ENCODE measurements at places on chromosomes 2 and 18. TPM values are rescaled to one million over a fixed set of nuclear protein-coding genes. Genes with fewer than 3 reads are reported as not detected.

SPAST gene
- total RNA-seq, result 7.4 TPM

CHRND gene
- total RNA-seq, result not detected

CFC1 gene
- total RNA-seq, result not detected

GPC1 gene
- 0.98 TPM for total RNA-seq

VWA3B gene
- not detected for total RNA-seq

CARF gene
- total RNA-seq, result 9.0 TPM

CD207 gene
- 0.25 TPM for total RNA-seq

FAM237A gene
- not detected for total RNA-seq

FLACC1 gene
- total RNA-seq, result 4.8 TPM

MLPH gene
- total RNA-seq, result not detected

- no peak overlapping the region for H3K4me3 ChIP-seq
- H3K36me3 ChIP-seq, result peaks cover 61% of the 10 kb centered on the region
- H3K27me3 ChIP-seq, result no peaks in the 10 kb centered on the region
- no peak overlapping the region for H3K27ac ChIP-seq
These were observed 32.3 kb downstream of the DNMT3A start for GRCh38 chr2:25309402-25309801.

DNA sequence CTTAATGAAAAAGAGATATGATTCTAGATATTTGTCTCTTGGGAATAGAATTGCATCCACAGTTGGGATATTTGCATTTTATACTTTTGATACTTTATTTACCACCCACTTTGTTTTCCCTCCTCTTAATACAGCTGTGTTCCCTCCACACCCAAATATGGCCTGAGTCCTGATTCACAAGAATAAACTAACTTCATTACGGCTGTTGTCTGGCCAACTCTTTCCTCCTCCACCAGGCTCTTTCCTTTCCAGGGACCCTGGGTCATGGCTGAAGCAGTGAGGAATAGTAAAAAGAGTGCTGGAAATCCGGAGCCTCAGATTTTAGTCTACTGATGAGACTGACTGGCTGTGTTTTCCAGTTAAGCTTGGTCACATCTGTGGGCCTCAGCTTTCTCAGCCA is 48.4 kb upstream of the STAM2 start:
- no peaks in the 10 kb centered on the region for H3K36me3 ChIP-seq
- no peak overlapping the region for H3K4me3 ChIP-seq
- DNase-seq, result no peak
- no peak overlapping the region for H3K27ac ChIP-seq
- H3K27me3 ChIP-seq, result no peaks in the 10 kb centered on the region
- H3K4me1 ChIP-seq, result no peaks in the 10 kb centered on the region

- H3K4me1 ChIP-seq, result no peaks in the 10 kb centered on the region
- H3K27me3 ChIP-seq, result no peaks in the 10 kb centered on the region
- H3K36me3 ChIP-seq, result peaks cover 29% of the 10 kb centered on the region
These were observed 58.6 kb downstream of the ALMS1 start for GRCh38 chr2:73444202-73444601.

DNA sequence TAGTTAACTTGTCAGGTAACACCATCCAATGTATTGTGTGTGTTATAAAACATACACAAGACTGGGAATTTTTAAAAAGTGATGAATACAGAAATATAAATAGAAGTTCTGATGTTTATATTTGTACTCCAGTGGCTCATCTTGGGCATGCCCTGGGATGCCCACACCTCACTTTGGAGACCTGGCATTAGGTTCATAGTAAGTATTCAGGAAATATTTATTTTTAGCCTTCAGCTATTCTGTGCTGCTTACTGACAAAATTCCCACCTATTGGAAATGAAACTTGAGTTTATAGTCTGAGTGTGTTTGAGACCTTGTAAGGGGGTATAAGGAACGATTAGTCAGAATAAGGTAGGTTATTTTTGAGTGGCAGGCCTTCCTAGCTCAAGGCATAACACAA is 67.5 kb downstream of the MYO1B start:
- no peak overlapping the region for H3K4me3 ChIP-seq
- H3K27ac ChIP-seq, result no peak overlapping the region
- H3K4me1 ChIP-seq, result no peaks in the 10 kb centered on the region
- H3K27me3 ChIP-seq, result no peaks in the 10 kb centered on the region

GRCh38 chr2:26035090-26035743 is 1.3 kb downstream of the RAB10 start:
- H3K4me1 ChIP-seq, result peaks cover 46% of the 10 kb centered on the region
- peak overlapping the region; percentile 78 for H3K4me3 ChIP-seq
- DNase-seq, result no peak
- H3K27me3 ChIP-seq, result no peaks in the 10 kb centered on the region
- H3K27ac ChIP-seq, result no peak overlapping the region

DNA sequence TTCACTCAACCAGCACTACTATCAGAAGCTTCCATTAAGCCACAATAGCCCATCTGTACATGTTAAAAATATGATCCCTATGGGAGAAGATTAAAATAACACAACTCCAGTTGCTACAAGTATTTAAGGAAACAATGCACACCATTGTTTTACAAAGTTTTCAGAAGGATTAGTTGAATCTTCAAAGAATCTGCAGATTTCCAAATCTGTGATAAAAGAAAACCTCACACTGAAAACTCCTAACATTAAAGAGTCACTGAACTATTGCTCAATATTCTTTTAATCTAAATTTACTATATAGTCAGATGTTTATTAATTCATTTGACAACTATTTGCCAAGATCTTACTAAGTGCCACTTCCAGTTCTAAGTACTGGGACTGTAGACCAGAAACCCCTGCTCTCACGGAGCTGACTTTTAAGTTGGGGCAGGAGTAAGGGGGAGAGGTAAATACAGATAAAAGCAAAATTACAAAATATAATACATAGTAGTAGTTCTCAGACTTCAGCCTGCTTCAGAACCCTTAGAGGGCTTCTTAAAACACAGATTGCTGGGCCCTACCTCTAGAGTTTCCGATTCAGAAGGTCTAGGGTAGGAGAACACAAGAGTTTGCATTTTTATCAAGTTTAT is 94.4 kb downstream of the STK39 start:
- DNase-seq, result no peak
- H3K4me1 ChIP-seq, result no peaks in the 10 kb centered on the region
- no peaks in the 10 kb centered on the region for H3K27me3 ChIP-seq
- no peak overlapping the region for H3K27ac ChIP-seq
- H3K36me3 ChIP-seq, result peaks cover 18% of the 10 kb centered on the region

DNA sequence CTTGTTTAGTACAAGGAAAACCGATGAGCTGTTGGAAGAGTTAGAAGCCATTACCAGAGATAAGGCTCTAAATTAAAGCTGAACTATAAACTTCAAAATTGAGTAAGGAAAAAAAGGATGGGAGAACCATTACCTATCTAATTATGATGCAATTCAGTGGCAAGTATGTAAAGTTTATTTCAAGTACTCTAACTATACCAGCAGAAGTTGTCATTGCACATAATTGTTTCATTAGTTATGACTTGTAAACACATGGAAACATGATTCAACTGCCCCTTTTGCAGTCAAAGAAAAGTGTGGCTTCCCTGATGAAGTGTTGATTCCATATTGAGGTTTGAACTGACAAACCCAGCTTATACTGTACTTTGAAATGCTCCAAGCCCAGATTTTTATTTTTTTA is 324.1 kb upstream of the KCNJ3 start:
- no peaks in the 10 kb centered on the region for H3K36me3 ChIP-seq
- no peak overlapping the region for H3K27ac ChIP-seq
- H3K4me3 ChIP-seq, result no peak overlapping the region
- no peaks in the 10 kb centered on the region for H3K27me3 ChIP-seq

DNA sequence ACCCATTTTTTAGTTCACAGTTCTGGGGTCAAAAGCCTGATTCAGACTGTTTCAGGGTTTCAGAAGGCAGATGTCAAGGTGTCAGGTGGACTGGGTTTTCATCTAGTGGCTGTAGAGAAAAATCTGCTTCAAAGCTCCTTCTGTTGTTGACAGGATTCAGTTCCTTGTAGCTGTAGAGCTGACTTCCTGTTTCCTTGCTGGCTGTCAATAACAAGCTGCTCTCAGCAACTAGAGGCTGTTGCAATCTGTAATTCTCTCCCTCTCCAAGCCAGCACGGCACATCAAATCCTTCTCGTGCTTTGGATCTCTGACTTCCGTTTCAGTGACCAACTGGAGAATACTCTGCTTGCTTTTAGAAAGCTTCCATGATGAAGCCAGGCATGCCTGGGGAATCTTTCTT is 179.4 kb downstream of the DOK6 start:
- peaks cover 10% of the 10 kb centered on the region for H3K4me1 ChIP-seq
- DNase-seq, result no peak
- H3K4me3 ChIP-seq, result peak overlapping the region; percentile 28
- peak overlapping the region; percentile 13 for H3K27ac ChIP-seq
- H3K27me3 ChIP-seq, result no peaks in the 10 kb centered on the region

DNA sequence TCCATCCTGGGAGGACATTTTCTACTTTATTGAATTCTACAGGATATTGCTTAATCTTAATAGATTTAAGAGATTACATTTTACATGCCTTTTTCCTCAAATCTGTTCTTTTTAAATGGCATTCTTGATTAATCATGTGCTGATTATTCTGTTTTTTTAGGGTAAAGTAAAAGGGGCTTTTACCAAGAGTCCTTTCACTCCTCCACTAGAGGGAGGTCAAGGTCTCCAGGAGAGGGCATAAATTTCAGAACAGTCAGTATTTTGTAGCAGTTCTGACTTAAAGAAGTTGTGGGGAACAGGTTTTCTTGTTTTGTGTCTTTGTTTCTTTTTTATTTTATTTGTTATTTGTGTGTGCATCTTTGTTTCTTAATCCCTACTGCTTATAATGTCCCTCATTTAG is 25.4 kb downstream of the WDR75 start:
- H3K27me3 ChIP-seq, result no peaks in the 10 kb centered on the region
- H3K27ac ChIP-seq, result no peak overlapping the region
- no peak overlapping the region for H3K4me3 ChIP-seq
- no peak for DNase-seq
- peaks cover 98% of the 10 kb centered on the region for H3K36me3 ChIP-seq
- H3K4me1 ChIP-seq, result no peaks in the 10 kb centered on the region

DNA sequence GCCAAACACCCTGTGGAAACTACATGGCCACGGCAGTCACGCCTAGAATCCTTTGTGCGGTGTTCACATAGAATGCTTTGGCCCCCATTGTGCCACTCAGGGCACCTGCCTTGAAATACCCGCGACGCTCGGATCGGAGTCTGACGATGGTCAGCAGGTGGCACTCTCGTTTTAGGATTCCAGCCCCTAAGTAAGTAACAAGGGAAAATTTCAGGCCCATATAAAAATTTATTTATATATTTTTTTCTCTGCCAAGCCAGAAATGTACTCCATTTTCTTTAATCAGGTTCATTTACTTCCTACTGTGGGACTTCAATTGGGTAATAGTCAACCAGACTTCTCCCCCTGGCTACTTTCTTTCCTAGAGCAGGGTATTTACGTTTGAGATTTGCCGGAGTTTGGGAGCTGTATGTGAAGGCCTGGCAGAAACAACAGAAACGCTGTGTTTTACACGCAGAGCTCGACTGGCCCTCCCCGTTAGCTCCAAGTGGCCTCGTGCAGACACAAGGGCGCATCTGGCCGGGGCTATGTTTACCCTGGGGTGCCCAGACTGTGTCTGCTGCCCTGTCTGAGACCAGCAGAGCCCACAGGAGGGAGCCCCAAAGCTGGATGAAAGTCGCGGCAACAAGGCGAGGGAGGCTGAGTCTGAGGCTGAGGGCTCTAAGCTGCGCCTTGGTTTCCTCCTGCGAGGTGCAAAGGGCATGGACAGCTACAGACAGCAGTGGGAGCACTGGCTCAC is 41.6 kb downstream of the LRRC30 start:
- no peaks in the 10 kb centered on the region for H3K27me3 ChIP-seq
- no peak overlapping the region for H3K4me3 ChIP-seq
- DNase-seq, result peak; percentile 5
- H3K27ac ChIP-seq, result no peak overlapping the region
- H3K4me1 ChIP-seq, result no peaks in the 10 kb centered on the region
- no peaks in the 10 kb centered on the region for H3K36me3 ChIP-seq

- no peaks in the 10 kb centered on the region for H3K4me1 ChIP-seq
- H3K36me3 ChIP-seq, result no peaks in the 10 kb centered on the region
- H3K27ac ChIP-seq, result no peak overlapping the region
- DNase-seq, result no peak
These were observed 758.9 kb downstream of the LRRTM4 start for GRCh38 chr2:76763276-76763675.

DNA sequence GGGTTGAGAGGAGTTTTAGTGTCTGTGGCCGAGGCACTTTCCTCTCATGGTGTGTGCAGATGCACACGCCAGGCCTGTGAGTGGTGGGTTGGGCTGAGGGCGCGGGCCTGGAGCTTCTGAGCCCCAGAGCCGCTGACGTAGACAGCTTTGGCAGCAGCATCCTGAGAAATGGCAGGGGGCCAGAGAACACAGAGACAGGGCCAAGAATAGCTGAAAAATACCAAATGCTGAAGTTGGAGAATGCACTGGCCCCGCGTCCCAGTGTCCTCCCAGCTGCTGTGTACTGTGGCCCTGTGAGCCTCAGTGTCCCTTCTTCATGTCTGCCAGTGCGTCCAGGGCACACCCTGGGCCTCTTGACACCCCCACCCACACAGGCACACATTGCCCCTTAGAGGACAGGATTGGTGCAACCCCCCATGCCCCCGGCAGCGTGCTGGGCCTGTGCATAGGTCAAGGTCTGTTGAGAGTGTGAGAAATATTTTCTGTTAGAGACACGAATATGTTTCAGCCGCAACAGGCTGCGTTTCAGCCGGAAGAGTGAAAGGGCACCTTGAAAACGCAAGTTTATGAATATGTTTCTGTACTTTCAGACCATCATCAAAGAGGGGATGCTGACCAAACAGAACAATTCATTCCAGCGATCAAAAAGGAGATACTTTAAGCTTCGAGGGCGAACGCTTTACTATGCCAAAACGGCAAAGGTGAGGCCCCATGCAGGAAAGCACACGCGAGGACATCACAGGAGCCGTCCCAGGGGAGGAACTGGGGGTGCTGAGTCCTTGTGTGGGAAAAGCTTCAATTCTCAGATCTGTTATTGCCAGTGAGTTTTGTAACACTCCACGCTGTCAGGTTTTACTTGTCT is 33.6 kb downstream of the DGKD start:
- H3K4me1 ChIP-seq, result peaks cover 47% of the 10 kb centered on the region
- no peak for DNase-seq
- no peak overlapping the region for H3K4me3 ChIP-seq
- no peak overlapping the region for H3K27ac ChIP-seq
- no peaks in the 10 kb centered on the region for H3K27me3 ChIP-seq

GRCh38 chr2:240783819-240784621 is 36.0 kb downstream of the KIF1A start:
- H3K27ac ChIP-seq, result no peak overlapping the region
- no peaks in the 10 kb centered on the region for H3K36me3 ChIP-seq
- no peak overlapping the region for H3K4me3 ChIP-seq
- DNase-seq, result no peak
- H3K4me1 ChIP-seq, result no peaks in the 10 kb centered on the region
